Right ventricle myocardium inferior (tissue), 1 donor: ENCODE measurements at places on chromosomes 12 and 14.
A peak's percentile ranks its signal among the peaks of the same experiment; 100 is the strongest.

- no peak for DNase-seq
Measured at GRCh38 chr14:66056268-66056907, 429.8 kb upstream of the CCDC196 start.

DNA sequence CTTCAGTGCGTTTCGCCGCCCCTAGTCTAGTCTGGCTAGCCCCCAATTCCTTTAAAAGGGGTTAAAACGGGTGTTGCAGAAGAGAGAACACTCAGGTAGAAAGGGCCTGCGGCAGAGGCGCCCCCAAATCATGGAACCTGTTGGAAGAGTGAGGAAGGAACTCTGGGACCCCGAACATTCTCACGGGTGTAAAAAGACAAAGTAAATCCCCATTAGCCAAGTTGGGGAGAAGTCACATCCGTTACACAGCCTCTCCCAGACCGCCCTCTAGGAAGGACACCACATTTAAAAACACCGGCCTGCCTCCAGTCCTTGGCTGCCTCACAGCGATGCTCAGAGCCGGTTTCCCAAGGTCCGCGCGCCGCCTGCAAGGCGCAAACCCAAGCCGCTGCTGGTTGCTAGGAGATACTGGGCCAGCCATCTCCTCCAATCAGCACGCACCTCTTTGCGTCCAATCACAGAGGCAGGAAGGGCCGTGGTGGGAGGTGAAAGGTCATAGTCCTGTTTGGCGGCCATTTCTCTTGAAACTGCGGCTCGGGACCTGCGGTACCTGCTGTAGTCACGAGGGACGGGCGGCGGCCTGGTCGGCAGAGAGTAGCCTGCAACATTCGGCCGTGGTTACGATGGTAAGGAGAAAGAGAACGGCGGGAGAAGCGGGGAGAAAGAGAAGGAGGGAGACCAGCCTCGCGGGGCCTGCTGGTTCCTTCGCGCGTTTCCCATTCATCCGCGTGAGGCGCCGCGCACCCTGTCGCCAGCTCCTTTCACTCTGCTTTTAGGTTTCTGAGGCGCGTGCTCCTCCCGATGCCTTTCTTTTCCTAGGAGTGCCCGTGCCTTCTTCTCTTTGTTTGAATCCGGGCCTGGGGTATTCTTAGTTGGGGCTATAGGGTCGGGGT, at the start of gene SNRPF:
Gene SNRPF, plus strand, starts transcription at position 502 of the 893 bp plus-strand sequence. Its CDS starts 122 bp downstream, at position 624.
- DNase-seq, result peak; percentile 95

DNA sequence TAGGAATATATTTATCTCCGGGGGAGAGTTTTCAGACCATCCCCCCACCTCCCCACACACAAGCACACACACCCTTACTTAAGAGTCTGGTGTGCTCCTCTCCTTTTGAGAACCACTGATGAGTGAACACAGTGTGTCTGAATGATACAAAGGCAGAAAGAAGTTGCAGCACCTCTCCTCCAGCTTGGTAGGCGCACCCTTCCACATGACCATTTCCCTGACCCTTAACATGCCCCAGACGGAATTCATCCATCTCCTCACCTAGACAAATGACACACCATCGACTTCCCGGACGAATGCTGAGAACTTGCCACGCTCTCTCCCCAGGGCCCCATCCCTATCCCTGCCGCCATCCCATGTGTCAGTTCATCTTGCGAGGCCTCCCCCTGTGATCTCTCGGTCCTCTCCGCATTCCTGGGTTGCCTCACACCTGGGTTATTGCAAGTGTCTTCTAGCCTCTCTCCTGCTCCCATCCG, 3.9 kb downstream of the TNFRSF1A start:
- no peak for DNase-seq

- DNase-seq, result no peak
Measured at GRCh38 chr12:122412851-122413433, 9.5 kb downstream of the CLIP1 start.

DNA sequence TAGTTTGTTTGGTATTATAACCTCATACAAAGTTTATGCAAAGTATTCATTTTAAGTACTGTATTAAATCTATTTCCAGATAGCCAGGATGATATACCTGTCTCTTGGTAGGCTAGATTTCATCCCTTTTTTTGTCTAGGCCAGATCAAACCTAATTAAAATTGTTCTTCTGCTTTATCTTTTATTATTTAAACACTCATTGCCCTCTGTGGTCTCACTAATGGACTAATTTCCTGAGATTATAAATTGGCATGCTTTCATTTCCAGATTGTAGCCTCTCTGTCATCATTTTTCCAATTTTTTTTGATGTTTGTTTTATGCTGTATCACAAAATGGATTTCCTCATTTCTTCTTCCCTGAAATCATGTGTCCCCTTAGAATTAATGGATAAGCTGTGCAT, 85.6 kb upstream of the TMEM263 start:
- no peak for DNase-seq

DNA sequence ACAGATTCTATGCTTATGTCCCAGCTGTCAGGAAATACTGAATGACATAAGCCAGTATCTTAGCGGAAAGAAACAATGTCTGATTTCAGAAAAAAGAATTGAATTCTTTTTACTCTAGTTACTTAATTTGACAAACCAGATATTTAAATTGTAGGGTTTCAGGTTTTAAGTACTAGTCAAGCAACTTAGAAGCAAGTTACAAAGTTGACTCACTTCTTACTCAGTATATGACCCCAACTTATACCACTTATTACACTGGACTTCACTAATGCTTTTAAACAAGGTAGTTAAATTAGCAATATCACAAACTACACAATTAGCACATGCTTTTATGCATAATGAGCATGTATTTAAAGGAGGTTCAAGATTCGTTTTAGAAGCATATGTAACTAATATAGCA, 7.1 kb downstream of the GMFB start:
- no peak for DNase-seq
